ENCODE measurements at places on chromosomes 11 and 22. TPM values are rescaled to one million over a fixed set of nuclear protein-coding genes. Genes with fewer than 3 reads are reported as not detected.

DNA sequence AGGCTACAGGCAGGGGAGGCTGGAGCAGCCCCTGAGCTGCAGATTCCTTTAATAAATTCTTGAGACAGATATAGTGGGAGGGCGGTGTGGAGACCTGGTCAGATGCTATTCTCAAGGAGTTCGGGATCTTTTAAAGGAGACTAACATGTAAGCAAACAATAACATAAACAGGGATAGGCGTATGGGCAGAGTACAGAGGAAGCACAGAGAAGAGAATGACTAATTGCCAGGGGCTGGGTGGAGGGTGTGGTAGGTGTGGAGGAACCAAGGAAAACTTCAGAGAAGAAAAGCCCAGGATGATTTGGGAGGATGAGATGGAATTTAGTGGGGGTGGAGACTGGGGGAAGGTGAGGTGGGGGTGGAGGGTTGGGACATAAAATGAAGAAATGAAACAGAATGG lies 9.7 kb upstream of the HEPHL1 start:
- H3K36me3 ChIP-seq, result no peaks in the 10 kb centered on the region
- H3K27ac ChIP-seq, result no peak overlapping the region

- no peak overlapping the region for H3K4me3 ChIP-seq
- no peaks in the 10 kb centered on the region for H3K27me3 ChIP-seq
- no peaks in the 10 kb centered on the region for H3K36me3 ChIP-seq
- no peak overlapping the region for H3K27ac ChIP-seq
- H3K4me1 ChIP-seq, result no peaks in the 10 kb centered on the region
- DNase-seq, result no peak
Measured at GRCh38 chr11:44851496-44851895, 99.2 kb downstream of the TP53I11 start.

GRCh38 chr22:27959335-27960090 lies 40.5 kb upstream of the PITPNB start:
- no peak overlapping the region for H3K27ac ChIP-seq
- H3K4me1 ChIP-seq, result no peaks in the 10 kb centered on the region
- no peak for DNase-seq
- H3K27me3 ChIP-seq, result no peaks in the 10 kb centered on the region
- no peaks in the 10 kb centered on the region for H3K36me3 ChIP-seq
- no peak overlapping the region for H3K4me3 ChIP-seq

- no peaks in the 10 kb centered on the region for H3K36me3 ChIP-seq
- H3K4me1 ChIP-seq, result no peaks in the 10 kb centered on the region
- no peak overlapping the region for H3K27ac ChIP-seq
- H3K4me3 ChIP-seq, result no peak overlapping the region
- H3K27me3 ChIP-seq, result no peaks in the 10 kb centered on the region
Measured at GRCh38 chr11:131665344-131665968, 295.0 kb downstream of the NTM start.

DNA sequence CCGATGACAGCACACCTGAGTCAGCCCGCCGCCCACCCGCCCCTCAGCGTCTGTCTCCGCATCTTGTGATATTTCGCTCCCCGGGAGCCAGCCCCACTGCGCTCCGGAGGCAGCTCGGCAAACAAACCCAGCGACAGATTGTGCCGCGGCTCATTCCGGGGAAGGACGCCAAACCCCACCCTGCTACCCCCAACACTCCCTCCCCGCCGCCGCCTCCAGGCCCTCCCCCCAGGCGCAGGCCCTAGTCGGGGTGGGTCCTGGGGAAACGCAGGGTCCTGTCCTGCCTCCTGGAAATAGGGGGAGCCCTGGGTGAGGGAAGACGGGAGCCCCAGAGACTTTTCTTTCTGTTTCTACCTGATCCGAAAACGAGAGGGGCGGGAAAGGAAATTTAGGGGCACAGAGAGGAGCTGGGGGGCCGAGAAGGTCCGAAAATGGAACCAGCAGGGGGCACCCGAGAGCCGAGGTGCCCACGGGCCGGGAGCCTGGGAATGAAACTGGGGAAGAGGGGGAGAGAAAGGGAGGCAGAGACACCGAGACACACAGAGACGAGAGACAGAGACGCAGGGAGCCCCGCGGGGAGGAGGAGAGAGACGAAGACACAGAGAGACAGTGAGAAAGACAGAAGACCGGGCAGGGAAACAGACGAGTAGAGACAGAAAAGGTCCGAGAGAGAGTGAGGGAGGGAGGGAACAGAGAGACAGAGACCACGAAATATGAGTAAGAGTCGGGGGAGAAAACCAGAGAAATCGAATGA lies 1.7 kb upstream of the RTN4RL2 start:
- peaks cover 53% of the 10 kb centered on the region for H3K4me1 ChIP-seq
- no peaks in the 10 kb centered on the region for H3K36me3 ChIP-seq
- peaks cover 33% of the 10 kb centered on the region for H3K27me3 ChIP-seq
- peak overlapping the region; percentile 18 for H3K4me3 ChIP-seq
- peak; percentile 72 for DNase-seq

DNA sequence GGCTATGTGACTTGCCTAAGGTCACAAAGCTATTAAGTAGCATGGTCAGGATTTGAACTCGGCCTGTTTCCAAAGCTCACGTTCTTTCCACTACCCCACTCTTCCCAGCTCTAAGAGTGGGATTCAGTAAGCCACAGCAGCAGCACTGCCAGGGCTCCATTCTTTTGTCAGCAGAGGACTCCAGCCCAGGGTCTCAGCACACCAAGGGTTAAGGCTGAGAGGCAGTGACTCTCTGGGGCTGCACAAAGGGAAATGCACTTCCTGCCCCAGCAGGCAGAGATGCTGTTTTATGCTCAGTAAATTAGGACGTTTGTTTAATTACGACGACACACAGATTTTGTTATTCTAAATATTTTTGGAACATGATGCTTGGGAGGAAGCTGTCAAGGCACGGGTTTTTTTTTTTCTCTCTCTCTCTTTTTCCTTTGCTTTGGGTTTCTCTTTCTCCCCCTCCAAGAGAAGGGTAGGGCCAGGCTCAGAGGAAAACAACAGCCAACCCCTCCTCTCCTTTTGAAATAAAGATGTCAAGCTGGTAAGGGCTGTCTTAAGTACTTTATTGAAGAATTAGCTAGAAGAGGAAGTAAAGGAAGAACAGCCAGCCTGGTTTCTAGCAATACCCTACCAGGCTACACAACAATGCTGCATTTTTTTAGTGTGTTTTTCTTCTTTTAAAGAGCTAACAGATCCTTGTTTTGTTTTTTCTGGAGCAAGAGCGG lies 2.8 kb downstream of the MYH9 start:
- H3K27ac ChIP-seq, result peak overlapping the region; percentile 78
- H3K4me1 ChIP-seq, result peaks cover 69% of the 10 kb centered on the region
- peak overlapping the region; percentile 67 for H3K4me3 ChIP-seq
- no peaks in the 10 kb centered on the region for H3K27me3 ChIP-seq

NLRP14 gene
- not detected for total RNA-seq

HIRA gene
- 49.6 TPM for total RNA-seq

PARVA gene
- 1.0 TPM for total RNA-seq

EIF1AD gene
- total RNA-seq, result 49.9 TPM

All from natural killer cell (primary cell).